ENCODE measurements at places on chromosomes 6 and 20.

DNA sequence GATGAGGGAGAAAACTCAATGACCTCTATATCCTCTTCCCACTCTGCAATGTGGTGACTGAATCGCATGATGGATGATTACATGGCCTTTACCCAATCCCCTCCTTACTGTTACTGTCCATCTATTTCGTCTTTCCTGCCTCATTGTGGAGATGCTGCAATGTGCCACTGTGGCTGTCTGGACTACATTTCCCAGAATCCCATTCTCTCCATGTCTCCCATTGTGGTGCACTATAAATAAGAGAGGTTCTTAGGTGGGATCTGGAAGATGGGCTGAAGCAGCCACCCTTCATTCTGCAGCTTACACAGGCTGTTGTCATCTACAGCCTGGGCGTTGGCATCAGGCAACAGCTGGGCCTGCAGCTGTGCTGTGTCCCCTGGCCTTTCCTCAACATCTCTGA lies 233.6 kb downstream of the PRKN start:
- DNase-seq: no peak

- no peak for DNase-seq
Measured at GRCh38 chr6:95364016-95364604, 213.2 kb upstream of the MANEA start.

DNA sequence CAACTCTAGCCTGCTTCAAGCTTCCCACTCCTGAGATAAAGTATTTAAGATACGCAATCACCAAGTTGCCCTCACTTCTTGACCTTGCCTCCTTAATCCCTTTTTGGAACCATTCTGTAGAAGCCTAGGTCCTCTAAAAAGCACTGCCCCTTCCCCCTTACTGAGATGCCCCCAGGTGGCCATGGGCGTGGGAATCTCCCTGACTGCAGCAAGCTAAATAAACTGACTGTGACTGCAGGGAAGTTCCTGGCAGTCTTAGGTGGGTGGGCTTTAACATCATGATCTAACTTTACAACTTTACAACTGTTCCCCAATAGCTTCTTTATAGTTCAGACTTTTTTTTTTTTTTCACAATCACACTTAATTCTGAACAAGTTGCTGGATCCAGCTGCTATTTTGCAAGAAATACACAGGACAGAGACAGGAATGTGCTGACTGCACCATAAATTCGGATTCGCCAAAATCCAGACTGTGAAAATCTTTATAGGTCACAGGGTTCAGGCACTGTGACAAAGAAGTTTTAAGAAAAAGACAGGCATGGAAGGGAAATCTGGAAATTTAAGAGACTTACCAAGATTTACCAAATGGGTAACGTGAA lies 344.2 kb upstream of the SULF2 start:
- no peak for DNase-seq

GRCh38 chr6:161138543-161139303 lies 135.1 kb downstream of the AGPAT4 start:
- DNase-seq: no peak

- DNase-seq: no peak
Measured at GRCh38 chr6:100078509-100078908, 84.5 kb upstream of the MCHR2 start.

GRCh38 chr20:23129891-23130621 lies 43.9 kb upstream of the CD93 start:
- no peak for DNase-seq

GRCh38 chr20:62921119-62921687 lies 5.1 kb downstream of the DIDO1 start:
- DNase-seq: peak; percentile 61

GRCh38 chr20:17452441-17452840 lies 78.7 kb downstream of the BFSP1 start:
- no peak for DNase-seq

- no peak for DNase-seq
Measured at GRCh38 chr6:133129556-133129955, 111.6 kb upstream of the EYA4 start.

Measured in effector memory CD4-positive, alpha-beta T cell (primary cell).